ENCODE measurements at places on chromosomes 5 and 9.
A peak's percentile ranks its signal among the peaks of the same experiment; 100 is the strongest.

DNA sequence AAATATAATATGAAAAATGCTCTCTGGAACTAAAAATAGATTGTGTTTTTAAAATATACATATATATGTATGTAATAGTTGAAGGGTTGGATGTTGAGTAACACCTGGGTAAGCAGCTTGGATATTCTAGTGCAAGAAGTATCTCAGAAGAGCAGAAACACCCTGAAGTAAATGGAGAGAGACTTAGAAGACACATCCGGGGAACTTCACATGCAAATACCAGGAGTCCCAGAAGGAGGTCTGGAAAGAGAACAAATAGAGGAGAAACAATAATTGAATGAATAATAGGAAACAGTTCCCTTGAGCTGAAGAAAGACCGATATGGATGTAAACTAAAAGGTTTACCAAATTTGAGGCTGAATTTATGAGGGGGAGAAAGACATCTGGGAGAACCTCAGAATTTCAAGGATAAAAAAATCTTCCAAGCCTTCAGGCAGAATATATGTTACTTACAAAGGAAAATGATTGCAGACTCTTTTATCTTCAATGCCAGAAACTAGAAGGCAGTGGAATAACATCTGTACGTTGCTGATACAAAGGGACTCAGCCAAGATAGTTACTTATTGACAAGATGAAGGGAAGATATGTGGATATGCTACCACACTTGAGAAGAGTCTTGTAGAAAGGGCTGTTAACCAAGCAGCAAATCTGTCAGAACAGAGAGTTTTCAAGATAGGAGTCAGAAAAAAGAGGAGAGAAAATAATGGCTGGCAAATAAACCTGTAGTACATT lies 42.7 kb downstream of the HSDL2 start:
- no peak for DNase-seq

DNA sequence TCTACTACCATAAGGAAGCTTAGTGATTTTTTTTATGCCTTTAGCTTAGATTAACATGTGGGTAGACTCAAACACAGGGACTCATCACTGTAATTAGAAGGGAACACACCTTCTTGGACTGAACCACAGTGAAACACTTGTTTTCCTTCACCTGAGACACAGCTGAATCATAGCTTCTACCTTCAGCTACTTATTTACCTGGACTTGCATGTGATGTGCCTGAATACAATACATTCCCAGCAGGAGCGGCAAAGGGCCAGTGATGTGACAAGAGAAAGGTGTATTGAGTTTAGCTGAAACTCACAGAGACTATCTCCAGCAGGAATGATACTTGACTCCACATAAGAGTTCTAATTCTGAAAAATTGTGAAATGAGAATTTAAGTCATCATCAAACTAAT lies 37.8 kb downstream of the GRAMD2B start:
- DNase-seq, result peak; percentile 89

DNA sequence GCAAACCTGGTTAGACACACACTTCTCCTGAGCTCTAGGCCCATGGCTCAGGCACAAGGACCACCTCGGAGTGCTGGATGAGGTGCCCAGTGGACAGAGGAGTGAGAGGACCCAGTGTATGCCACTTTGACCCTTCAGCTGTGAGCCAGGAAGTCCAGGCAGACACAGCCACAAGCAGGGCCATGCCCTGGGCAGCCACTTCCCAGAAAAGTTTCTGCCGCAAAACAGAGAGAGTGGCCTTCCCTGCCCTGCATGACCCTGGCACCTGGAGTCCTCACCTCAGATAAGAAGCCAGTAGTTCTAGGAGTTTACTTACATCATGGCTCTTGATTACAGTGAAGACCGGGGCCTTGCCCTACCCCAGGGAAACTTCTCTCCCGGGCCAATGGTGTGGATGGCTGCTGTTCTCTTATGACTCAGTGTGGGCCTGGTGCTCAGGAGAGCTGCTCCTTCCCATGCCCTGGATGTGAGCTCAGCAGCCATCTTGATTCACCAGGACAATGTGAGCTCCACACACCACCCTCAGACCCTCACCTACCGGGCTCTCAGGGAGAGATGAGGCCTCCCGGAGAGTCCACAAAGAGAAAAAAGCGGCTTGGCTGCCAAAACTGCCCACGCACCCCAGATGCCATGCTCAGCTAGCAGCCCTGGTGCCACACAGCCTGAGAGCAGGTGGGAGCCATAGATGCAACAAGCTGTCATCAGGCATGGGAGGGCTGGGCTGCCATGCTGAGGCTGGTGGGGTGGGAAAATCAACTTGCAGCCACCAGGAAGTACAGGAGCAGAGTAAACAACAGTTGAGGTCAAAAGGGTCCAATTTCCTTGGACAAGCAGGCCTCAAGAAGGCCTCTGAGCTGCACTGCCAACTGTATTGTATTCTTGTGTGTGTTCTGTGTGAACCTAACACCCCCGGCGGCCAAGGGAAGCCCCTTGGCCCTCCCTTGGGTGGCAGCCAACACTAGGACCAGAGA lies 11.7 kb upstream of the IRF1 start:
- DNase-seq, result no peak

GRCh38 chr9:19385786-19386501 lies 5.9 kb upstream of the RPS6 start:
- DNase-seq, result no peak

- no peak for DNase-seq
Observed at GRCh38 chr9:133525677-133526076, 918 bp upstream of the MYMK start.

DNA sequence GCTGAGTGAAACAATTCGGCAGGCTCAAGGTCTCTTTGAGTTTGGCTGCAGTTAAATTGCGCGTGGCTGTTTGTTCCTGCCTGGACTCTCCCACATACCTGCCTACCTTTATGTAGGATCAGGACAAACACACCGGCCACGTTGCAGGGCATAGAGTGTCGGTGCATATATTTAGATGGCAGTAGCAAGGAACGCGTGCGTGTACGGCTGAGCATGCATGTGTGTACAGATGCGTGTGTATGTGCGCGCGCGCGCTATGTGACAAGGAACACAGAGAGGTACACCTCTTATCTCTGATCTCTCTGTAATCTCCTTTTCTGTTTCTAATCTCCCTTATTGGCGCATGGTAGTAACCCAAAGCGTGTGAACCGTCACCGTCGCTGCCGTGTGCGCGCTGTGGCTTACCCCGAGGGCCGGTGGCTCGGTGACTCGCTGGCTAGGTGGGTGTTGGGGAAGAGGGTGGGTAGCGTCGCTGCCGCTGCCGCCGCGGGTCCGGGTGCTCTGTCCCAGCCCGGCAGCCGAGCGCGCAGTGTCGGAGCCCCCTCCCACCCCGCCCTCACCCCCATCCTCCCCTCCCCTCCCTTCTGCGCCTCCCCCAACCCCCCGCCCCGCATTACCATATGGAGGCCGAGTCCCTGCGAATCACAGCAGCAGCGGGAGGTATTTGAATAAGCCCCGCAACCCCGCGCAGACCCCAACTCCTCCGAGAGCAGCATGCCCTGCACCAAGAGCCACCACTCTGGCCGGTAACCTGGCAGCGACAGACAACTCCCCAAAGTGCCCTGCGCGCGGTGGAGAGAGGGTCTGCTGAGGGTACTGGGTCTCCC lies 204.8 kb downstream of the MEF2C start:
- no peak for DNase-seq

DNA sequence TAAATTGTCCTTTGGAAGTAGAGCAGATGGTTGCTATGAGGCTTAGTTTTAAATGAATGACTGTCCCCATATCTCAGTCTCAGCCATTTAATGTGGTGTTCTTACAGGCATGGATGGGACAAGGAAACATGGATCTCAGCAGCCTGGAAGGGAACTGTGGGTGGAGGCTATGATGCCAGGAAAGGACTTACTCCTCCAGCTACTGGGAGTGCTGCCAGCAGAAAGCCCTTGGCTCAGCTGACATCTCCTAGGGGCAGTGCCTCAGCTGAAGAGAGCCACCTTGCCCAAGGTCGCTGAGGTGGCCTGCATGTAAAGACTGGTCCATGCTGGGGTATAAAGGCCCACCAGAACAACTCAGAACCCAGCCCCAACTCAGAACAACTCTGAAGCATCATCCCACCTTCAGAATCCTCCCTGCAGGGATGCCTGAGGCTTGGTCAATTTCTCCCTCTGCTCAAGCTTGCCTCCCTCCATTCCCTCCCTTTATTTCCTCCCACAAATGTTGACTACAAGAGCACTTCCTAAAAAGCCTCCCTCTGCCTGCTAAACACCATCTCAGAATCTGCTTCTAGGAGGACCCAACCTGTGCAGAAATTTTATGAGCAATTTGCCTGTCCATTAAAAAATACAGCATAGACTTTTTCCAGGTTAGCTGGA lies 1.8 kb upstream of the PDE8B start:
- no peak for DNase-seq

DNA sequence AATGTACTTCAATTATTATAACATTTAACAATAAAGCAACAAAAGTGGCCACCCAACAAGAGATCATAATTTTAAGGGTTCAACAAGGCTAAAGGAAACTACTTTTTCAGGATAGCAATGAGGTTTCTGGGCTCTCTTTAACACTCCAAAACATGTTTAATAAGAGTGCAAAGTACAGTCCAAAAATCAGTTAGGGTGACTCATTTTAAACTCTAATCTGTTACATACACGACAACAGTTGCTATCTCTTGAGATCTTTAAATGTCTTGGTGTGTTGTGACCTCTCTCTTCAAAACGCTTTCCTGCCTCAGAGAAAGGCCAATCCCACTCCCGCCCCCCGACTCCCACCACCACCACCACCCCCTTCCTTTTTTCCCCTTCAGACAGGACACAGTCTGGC lies 11.5 kb downstream of the NFIB start:
- no peak for DNase-seq

GRCh38 chr5:96997265-96997859 lies 61.5 kb downstream of the LNPEP start:
- DNase-seq, result peak; percentile 25

GRCh38 chr9:87707805-87708506 lies 18.0 kb upstream of the CTSL start:
- DNase-seq, result no peak

DNA sequence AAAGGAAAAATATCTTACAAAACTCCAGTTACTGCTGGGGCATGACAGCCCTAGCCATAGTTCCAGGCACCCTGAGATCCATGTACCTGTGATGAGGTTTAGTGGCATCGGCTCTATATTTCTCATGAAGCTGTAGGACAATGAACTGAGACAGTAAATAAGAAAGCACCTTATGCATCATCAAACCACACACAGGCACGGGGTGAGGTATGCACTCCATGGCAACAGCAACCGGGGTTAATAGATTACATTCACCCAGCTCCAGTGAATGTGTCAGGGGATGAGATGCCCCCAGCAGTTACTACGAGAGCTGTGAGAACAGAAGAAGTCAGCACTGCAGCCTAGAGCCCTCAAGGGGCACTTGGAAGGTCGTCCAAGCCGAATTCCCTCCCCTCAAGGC lies 162.0 kb upstream of the S1PR3 start:
- DNase-seq, result peak; percentile 61

All from mammary epithelial cell (primary cell).